Activated naive CD4-positive, alpha-beta T cell treated with anti-CD3 and anti-CD28 coated beads, Interleukin-2, amount 10 ng/mL, durations not matched to agents 5 hours and 36 hours (primary cell): ENCODE measurements at places on chromosomes 1 and 21. TPM values are rescaled to one million over a fixed set of nuclear protein-coding genes. Genes with fewer than 3 reads are reported as not detected.

SLC35D1 gene
- 13.5 TPM for total RNA-seq

HES5 gene
- total RNA-seq, result 0.25 TPM

FALEC gene
- total RNA-seq, result not detected

FAAH gene
- total RNA-seq, result 3.5 TPM

CDCA8 gene
- total RNA-seq, result 54.0 TPM

NUF2 gene
- 43.2 TPM for total RNA-seq

GBP2 gene
- 299 TPM for total RNA-seq

SDC3 gene
- total RNA-seq, result 0.05 TPM

ZNF695 gene
- 0.48 TPM for total RNA-seq

GREM2 gene
- 0.99 TPM for total RNA-seq

NTNG1 gene
- not detected for total RNA-seq

SYDE2 gene
- 2.3 TPM for total RNA-seq

PROK1 gene
- not detected for total RNA-seq

SIM2 gene
- not detected for total RNA-seq

KAZN gene
- 0.58 TPM for total RNA-seq

TRAF3IP3 gene
- total RNA-seq, result 478 TPM

SDE2 gene
- total RNA-seq, result 17.2 TPM

C1orf216 gene
- total RNA-seq, result 11.4 TPM

OLIG2 gene
- not detected for total RNA-seq

B3GALT5 gene
- total RNA-seq, result not detected

HECTD3 gene
- total RNA-seq, result 38.3 TPM

TFAP2E gene
- total RNA-seq, result 0.70 TPM
